A549 treated with GW870086 at 1 μM for 4 hours (cell line): ENCODE measurements at places on chromosomes 5 and 9. TPM values are rescaled to one million over a fixed set of nuclear protein-coding genes. Genes with fewer than 3 reads are reported as not detected.

The CTSL gene
- 657 to 768 TPM (median 686 TPM) in 5 replicates for total RNA-seq

The ACTBL2 gene
- 0.05 to 0.11 TPM (median 0.07 TPM) in 3 of 5 replicates, not detected in the others for total RNA-seq

The NR2F1 gene
- total RNA-seq, result 3.2 to 6.4 TPM (median 4.3 TPM) in 5 replicates

The GAPT gene
- total RNA-seq, result not detected in 5 replicates

The TUSC1 gene
- total RNA-seq, result 4.3 to 7.1 TPM (median 6.2 TPM) in 5 replicates

The AK1 gene
- total RNA-seq, result 43.0 to 83.4 TPM (median 76.2 TPM) in 5 replicates

The ZNF79 gene
- 5.5 to 6.7 TPM (median 6.2 TPM) in 5 replicates for total RNA-seq

The MEIKIN gene
- total RNA-seq, result not detected in 5 replicates
